ENCODE measurements at places on chromosomes 1 and 21.

GRCh38 chr21:41488080-41488479, 19.9 kb downstream of the TMPRSS2 start:
- no peak for DNase-seq

- no peak for DNase-seq
These were observed 113.3 kb downstream of the NAV1 start for GRCh38 chr1:201652181-201652580.

GRCh38 chr1:91201176-91201575, 179.3 kb upstream of the ZNF644 start:
- no peak for DNase-seq

- DNase-seq: no peak
These were observed 30.7 kb upstream of the KIAA1614 start for GRCh38 chr1:180881806-180882509.

DNA sequence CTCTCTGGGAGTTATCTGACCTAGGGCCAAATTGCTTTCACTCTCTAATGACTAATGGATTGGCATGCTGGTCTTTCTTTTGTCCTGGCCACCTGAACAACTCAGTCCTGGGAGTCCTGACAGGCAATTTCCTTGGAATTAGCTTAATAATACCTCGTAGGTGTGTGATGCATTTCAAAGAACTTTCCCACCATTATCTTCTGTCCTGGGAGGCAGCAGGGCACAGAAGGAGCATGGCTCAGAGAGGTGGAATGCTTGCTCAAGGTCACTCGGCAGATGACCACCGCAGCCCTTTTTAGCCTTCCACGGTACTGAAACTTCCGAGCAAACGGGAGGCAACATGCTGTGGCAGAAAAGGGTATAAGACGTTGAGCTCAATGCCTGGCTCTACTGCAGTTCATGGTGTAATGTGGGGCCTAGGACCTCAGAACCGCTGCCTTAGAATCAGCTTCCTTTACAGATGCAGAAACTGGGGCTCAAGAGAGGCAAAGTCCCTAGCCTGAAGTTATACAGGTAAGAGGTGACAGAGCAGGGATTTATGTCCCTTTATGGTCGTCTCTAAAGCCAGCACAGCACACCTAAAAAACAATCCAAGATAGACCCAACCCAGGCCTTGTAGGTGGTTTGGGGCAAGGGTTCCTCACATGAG, 3.2 kb downstream of the ID3 start:
- no peak for DNase-seq

DNA sequence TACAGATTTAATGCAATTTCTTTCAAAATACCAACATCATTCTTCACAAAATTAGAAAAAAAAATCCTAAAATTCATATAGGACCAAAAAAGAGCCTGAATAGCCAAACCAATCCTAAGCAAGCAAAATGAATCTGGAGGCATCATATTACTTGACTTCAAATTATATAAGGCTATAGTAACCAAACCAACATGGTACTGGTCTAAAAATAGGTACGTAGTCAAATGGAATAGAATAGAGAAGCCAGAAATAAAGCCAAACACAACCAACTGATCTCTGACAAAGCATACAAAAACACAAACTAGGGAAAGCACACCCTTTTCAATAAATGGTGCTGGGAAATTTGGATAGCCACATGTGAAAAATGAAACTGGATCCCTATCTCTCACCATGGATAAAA, 112.3 kb upstream of the TSPAN2 start:
- no peak for DNase-seq

- no peak for DNase-seq
These were observed 5.0 kb upstream of the GPR137B start for GRCh38 chr1:236137285-236137852.

DNA sequence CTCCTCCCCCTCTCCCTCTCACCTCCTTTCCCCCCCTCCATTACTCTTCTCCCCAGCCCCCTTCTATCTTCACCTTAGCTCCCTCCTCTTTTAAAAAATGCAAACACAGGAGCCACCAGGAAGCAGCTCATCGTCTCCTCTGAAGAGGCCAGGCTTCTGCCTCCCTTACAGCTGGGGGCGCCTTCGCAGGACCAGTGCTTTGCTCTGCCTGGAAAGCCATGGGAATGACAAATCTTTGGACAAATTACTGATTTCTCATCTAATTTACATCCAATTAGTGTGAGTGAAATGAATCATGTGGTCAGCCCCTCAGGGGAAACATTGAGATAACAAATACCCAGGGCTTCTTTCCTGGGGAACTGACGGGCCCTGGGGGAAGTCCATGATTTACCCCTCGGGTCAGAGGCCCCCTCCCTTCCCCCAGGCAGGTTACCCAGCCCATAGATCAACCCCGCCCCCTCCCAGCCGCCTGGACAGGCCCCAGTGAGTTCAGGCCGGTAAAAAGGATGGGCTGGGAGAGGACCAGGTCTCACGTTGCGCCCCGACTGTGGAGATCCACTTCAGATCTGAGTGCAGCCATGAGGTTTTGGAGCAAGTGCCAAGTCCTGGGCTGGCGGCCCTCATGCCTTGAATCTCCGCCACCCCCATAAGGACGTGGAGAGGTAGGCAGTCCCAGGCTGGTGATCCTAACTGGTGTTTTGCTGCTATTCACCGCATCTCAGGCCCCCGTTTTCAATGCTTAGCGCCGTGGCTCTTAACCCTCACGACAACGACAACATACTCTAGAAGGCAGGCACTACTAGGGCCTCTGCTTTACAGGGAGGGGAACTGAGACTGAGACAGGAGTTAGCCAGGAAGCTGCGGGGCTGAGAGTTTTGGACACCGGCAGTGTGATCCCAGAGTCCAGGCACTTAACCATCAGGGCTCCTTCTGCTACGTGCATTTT, 300.8 kb downstream of the RRAGC start:
- peak; percentile 11 for DNase-seq

DNA sequence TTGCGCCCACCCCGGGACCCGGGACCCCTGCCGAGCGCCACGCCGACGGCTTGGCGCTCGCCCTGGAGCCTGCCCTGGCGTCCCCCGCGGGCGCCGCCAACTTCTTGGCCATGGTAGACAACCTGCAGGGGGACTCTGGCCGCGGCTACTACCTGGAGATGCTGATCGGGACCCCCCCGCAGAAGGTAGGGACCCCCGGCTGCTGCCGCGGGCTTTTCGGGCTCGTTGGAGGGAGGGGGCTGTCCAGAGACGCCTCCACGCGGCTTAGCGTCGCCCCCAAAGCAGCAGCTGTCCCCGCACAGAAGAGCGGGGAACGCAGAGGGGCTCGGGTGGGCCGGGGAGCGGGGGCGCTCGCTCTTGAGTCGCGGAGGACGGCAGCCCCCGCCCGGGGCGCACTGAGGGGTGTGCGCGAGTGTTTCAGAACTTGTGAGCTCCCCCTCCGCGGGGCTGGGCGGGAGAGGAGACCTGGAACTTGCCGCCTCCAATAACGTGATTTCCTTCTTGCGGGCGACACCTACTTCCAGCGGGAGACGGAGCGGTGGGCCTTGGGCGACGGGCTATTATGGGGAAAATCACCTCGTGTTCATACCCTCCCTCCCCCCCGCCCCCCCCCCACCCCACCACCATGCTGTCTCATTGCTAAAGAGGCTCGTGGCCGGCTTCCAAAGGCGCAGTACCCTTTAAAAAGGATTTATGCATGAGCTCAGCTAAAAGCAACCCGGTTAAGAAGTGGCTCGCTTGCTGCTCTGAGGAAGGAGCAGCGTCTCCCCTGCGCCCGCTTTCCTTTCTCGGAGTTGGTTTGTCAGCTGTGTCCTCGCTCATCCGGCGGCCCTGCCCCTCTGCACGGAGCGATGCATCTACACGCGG, 664 bp downstream of the BACE2 start:
- DNase-seq: no peak

- DNase-seq: no peak
These were observed 15.9 kb downstream of the PALMD start for GRCh38 chr1:99661780-99662179.

GRCh38 chr1:109990302-109990653, 5.7 kb downstream of the AHCYL1 start:
- no peak for DNase-seq

DNA sequence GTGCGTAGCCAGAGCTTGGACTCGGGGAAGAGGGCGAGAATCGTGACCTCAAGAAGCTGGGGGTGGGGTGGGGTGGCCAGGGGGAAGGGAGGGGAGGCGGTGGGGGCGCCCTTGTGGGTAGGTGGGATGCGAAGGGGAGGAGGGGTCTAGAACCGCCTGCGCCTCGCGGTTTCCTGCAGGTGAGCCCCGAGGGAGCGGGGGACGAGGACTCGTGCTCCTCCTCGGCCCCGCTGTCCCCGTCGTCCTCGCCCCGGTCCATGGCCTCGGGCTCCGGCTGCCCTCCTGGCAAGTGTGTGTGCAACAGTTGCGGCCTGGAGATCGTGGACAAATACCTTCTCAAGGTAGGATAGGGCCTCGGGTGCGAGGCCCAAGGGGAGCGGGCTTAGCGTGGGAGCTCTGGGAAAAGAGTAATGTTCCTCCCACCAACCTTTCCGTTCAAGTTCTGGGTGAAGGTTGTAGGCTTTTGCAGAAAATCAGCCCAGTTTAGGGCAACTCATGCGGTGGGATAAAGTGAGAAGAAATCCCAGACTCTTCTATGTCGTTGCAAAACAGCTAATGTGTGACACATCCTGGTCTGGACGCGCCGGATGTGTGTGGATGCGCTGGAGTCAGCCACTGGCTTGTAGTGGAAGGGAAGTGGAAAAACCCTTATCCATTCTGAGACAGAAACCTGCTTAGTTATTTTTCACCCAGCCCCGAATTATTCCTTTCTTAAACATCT, 2.9 kb downstream of the LHX8 start:
- DNase-seq: no peak

GRCh38 chr21:32475162-32475812, 62.8 kb downstream of the EVA1C start:
- DNase-seq: no peak

GRCh38 chr1:156813750-156814570, 2.7 kb downstream of the SH2D2A start:
- peak; percentile 70 for DNase-seq

- no peak for DNase-seq
These were observed 37.4 kb downstream of the CHD5 start for GRCh38 chr1:6142734-6143133.

GRCh38 chr1:94382201-94382600, 36.0 kb upstream of the ABCD3 start:
- DNase-seq: no peak

DNA sequence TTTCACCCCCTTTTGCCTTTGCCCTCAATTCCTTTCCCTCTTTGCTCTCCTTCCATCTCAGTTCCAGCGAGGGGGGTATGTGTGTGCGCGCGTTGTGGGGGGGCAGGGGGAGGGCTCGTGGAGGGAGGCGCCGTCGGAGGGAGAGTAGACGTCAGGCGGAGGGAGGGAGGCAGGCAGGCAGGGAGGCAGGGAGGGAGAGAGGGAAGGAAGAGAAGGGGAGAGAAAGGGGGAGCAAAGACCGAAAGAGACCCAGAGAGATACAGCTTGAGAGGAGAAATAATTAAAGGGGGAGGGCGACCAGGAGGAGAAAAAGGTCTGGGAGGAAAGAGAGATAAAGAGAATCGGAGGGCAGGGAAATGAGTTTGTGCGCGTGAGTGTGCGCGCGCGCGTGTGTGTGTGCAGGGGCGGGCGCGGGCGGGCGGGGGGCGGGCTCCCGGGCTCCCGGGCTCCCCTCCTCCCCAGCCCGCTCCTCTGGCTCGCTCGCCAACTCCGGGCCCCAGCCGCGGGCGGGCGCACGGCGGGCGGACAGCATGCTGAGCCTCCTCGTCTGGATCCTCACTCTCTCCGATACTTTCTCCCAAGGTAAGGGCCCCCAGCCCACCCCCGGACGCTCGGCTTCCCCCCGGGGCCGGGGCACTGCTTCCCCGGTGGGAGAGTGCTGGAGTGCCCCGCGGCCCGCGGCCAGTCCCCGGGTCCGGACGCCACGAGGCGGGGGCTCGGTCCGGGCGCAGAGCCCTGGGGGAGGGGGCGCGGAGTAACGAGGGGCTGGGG, at the start of gene KIRREL1:
KIRREL1 (plus strand) TSS at position 499 of the 771 bp plus-strand sequence; CDS start at position 531, 32 bp downstream.
- no peak for DNase-seq

DNA sequence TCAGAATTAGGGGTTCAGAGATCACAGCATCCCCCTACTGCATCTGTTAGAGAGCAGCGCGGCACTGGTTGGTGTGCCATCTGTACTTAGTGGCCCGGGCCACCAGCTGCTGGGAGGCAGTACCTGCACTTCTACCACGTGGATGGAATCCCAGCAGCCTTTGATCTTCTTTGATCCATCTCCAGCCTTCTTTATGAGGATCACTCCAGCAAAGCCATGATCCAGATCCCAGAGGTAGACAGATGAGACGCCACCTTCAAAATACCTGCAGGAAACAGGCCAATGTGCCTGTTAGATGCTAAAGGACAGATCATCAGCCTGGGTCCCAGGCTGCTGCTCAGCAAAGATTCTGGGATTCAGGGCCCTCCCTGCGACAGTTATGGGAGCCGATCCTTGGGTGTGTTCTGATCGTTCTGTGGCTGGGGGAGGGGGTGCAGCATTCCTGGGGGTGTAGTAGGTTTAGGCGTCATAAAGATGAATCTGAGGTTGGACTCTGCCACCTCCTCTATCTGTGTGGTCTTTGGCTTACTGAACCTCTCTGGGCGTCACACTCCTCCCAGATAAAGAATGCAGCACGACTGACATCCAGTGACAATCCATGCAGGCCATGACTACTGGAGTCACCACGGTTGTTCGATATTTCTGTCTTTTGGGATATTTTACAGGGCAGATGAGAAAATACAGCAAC, 45.3 kb downstream of the SLC66A1 start:
- no peak for DNase-seq

GRCh38 chr1:41754540-41754939, 164.2 kb downstream of the HIVEP3 start:
- no peak for DNase-seq

GRCh38 chr1:69438056-69438795, 129.5 kb upstream of the LRRC7 start:
- DNase-seq: no peak

DNA sequence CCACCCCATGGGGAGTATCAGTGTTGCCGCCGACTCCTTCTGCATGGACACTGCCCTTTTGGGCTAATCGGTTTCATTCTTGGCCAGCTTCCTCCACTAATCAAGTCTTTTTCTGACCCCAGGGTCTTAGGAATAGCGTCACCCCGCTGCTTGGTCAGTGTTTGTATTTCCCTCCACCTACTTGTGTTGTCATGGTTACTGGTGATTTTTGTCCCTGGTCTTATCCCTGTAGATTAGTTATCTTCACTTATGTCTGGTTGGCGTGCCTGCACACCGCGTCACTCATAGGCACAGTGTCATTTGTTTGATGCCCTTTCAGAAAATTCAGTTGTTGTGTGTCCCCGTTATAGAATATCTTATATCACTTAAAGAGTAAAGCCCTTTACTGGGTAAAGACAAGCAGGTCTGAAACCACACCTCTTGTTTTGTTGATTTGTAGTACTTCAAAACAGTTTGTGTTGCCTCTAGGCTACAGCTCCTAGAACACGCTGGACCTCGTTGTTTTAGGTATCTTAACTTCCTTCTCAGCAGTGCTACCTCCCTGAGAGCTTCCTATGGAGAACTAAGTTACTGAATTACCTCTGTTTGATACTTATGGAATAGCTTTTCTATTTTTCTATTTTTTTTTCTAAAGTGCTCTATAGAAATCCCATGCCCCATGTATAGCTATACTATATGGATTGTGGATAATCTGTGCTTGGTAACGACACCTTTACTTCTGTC, 868 bp downstream of the PPP1R12B start:
- DNase-seq: no peak

DNA sequence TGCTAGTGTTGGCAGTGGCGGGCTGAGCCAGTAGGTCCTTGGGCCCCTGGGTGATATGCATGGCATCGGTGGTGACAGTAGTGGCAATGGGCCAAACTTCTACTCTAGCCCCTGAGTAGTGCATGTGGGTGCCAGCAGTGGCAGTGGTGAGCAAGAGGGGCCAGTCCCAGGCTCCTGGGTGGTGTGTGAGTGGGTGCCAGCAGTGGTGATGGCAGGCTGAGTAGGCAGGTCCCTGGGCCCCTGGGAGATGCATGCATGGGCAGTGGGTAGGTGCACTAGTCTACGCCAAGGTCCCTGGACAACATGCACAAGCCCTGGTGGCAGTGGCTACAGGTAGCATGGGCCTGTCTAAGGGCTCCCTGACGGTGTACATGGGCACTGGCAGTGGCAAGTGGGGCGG, 24.6 kb upstream of the TTC22 start:
- DNase-seq: no peak
